ENCODE measurements at places on chromosomes 4 and X.

GRCh38 chr4:17690898-17691297, 76.5 kb downstream of the MED28 start:
- DNase-seq, result no peak

DNA sequence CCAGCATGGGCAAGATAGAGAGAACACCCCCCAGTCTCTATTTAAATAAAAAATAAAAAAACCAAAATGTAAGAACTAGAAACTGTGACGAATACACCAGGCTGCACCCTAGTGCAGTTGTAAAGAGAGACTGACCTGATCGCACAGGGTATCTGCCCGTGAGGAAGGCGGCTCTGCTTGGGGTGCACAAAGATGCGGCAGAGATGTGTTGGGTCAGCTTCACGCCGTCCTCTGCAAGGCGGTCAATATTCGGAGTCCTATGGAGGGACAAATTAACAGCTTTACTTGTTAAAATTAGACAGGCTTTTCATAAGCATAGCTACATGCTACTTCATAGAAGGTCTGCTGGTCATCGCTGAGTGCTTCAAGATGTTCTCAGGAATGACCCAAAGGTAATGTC, 26.1 kb upstream of the ARSD start:
- DNase-seq, result no peak

DNA sequence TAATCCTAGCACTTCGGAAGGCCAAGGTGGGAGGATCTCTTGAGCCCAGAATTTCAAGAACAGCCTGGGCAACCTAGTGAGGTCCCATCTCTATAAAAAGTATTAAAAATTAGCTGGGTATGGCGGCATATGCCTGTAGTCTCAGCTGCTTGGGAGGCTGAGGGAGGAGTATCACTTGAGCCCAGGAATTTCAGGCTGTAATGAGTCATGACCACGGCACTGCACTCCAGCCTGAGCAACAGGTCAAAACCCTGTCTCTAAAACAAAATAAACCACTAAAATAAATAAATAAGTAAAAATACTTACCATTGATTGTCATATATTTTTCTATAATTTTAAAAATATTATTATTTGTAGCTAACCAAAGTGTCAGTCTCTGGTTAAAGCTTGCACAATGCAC, 315.6 kb upstream of the SMIM31 start:
- peak; percentile 5 for DNase-seq

GRCh38 chr4:38491854-38492478, 172.0 kb upstream of the KLF3 start:
- DNase-seq, result no peak

DNA sequence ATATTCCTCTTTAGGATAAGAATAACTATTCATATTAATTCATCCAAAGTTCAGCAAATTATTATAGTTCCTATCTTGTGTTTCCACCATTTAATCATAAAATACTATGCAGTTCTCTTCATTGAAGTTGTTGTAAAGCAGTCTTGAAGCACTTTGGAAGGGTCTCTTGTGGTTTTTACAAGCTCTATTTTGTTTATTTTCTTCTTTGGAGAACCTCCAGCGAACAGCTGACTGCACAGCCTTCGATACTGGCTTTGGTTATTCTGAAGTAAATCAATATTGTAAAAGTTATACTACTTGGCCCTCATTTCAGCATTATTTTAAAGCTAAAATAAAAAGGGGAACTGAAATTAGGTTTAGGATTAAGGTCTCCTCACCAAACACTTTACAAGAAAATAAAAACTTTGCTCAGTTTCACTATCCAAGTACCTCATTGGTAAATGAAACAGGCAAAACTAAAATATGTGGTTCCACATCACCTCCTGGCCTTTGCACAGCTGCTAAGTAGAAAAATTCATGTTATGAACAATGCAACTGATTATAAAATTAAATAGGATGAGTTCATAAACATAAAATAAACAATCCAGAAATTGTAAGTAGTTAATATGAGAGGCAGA, 1629.2 kb upstream of the ADGRL3 start:
- DNase-seq, result no peak

DNA sequence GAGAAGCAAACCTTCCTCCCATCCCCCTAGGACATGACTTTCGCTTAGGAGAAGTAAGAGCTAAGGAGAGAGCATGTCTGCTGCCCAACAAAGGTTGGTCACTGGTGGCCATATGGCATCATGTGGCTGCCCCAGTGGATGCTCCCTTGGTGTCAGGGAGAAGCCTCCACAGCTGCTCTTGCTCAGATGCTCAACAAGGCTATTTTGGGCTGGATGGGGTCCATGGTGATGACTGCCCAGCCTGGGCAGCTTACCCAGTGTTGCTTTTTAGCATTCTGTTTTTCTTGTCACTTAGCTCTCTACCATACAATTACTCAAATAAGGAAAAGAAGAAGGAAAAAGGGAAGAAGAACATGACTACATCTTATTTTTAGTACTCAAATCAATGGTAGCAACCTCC, 48.9 kb upstream of the PPARGC1A start:
- DNase-seq, result no peak

- DNase-seq, result no peak
These were observed 77.6 kb downstream of the HDAC8 start for GRCh38 chrX:72495046-72495445.

DNA sequence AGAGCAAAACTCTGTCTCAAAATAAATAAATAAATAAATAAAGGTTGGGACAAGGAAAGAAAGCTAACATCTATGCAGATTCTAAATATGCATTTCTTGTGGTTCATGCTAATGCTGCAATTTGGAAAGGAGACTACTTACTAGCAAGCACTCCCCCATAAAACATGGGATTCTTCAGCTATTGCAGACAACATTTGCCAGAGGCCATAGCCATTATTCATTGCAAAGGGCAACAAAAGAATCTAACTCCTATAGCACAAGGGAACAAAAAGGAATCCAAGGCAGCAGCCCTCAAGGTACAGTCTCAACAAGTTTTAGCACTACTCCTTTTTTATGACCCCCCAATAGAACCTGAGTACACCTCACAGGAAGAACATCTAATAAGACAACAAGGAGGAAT, 8.0 kb upstream of the HERC5 start:
- DNase-seq, result no peak

- no peak for DNase-seq
These were observed 127.4 kb downstream of the LAS1L start for GRCh38 chrX:65407157-65407626.

DNA sequence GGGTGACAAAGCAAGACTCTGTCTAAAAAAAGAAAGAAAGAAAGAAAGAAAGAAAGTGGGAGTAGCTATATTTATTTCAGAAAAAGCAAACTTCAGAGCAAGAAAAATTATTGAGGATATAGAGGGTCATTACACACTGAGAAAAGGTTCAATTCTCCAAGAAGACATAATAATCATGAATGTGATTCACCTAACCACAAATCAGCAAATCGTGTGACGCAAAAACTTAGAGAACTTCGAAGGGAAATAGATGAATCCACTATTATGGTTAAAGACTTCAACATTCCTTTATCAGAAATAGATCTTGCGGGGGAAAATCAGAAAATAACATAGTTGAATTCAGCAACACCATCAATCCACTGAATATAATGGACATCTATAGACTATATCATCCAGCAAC, 219.3 kb upstream of the LDB2 start:
- DNase-seq, result no peak

DNA sequence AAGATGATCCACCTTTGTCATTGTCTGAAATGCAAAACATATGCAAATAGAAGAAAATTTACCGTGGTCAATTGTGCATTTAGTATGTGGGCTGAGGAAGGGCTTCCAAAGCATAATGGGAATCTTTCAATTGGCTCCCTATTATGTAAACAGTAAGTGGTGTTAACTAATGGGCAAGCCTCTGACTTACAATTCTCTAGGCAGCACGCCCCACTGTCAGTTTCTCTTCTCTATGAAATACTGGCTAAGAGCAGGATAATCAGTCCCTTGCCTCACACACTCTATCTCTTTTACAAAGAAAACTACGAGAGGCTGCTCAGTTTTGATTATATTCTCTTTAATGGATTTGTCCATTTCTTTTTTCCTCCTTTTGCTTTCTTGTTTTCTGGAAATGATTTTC, 1272.6 kb downstream of the PCDH19 start:
- DNase-seq, result no peak

DNA sequence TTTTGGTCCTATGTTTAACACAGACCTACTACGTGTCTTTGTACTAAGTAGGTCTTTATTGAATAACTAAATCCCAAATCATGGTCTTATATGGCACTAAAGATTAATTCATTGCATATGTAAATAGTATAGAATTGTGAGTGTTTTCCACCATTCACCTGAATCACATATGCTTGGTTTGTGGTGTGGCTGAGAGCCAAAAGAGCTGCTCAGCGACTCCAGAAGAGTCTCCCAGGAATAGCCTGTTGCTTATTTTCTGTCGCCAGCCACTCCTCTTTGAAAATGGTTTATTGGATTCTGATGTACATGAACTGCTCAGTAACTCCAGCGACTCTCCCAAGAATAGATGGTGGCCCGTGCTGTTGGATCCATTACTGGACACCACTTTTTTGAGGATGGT, 184.5 kb downstream of the CLCN4 start:
- no peak for DNase-seq

- DNase-seq, result no peak
These were observed 2.2 kb downstream of the NMU start for GRCh38 chr4:55633903-55634302.

DNA sequence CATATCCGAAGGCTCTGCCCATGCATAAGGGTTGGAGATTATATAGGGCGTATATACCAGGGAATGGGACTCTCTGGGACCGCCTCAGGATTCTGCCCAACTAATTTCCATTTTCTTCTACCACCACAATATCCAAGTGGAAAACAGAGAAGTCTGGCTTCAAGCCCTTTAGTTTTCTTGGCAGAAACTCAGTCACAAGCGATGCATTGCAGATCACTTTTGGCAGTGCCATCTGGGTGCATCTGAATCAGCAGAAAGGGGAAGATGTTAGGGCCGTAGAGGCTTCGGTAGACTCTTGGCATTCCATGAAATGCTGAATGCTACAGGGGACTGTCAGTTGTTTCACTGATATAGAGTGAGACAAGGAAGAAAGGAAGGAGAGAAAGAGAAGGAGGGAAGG, 94.1 kb upstream of the FAM9B start:
- DNase-seq, result no peak

- DNase-seq, result no peak
These were observed 12.8 kb downstream of the ATXN3L start for GRCh38 chrX:13307041-13307440.

DNA sequence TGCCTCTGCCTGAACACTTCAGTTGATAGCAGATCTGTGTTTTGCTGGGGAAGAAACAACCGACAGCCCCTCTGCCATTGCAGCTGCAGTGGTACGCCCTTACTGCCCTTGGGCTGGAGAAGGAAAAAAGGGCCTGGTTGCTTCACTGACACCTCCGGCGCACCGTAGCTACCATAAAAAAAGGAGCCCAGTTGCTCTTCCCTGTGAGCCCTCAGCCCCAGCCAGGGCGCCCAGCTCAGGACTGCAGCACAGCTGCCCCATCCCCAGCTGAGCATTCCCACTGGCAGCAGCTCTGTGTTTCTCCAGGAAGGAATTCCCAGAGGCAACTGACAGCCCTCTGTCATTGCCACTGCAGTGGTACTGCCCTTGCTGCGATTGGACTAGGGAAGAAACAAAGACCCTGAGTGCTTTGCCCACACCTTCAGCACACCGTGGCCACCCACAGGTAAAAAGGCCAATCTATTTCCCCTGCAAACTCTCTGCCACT, 142.7 kb downstream of the DKK2 start:
- DNase-seq, result no peak

GRCh38 chr4:154741131-154741665, 2.6 kb upstream of the LRAT start:
- no peak for DNase-seq

- DNase-seq, result no peak
These were observed 280.9 kb downstream of the IQCM start for GRCh38 chr4:149534779-149535178.

GRCh38 chrX:11740794-11741193, 17.2 kb upstream of the MSL3 start:
- no peak for DNase-seq

DNA sequence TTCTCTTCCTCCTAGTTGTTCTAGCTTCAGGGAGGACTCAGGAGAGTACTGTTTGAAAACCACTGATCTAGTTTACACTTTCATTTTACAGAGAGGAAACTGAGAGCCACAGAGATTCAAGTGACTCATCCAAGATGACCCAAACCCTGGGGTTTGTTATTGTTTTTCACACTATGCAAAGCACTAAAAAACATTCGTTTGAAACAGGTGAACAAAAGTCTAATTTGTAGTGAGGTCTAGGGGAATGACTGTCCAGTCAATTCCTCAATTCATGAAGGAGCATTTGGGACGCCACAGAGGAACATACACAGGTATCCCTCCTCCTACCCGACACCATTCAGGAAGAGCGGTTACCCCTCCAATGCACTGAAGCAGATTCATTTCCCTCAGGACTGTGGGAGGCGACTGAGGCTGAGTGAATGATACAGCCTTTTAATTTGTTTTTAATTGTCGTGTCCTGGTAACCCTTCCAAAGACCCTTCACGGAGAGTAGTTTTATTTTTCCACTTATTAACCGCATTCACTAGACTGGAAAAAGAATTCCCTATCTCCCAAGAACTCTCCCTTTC, 30.3 kb downstream of the TLR10 start:
- DNase-seq, result peak; percentile 42

GRCh38 chr4:54657551-54658251, at the start of gene KIT:
TSS of gene KIT (plus strand) at chr4:54657957. CDS start at chr4:54658015, 58 bp downstream.
- no peak for DNase-seq

GRCh38 chr4:54384563-54384962, 155.5 kb downstream of the PDGFRA start:
- DNase-seq, result peak; percentile 33

GRCh38 chr4:126603825-126604224, 1028.9 kb upstream of the INTU start:
- DNase-seq, result no peak

GRCh38 chr4:63983224-63983623, 426.0 kb downstream of the TECRL start:
- no peak for DNase-seq

GRCh38 chr4:625631-626161, 323 bp downstream of the PDE6B start:
- no peak for DNase-seq

DNA sequence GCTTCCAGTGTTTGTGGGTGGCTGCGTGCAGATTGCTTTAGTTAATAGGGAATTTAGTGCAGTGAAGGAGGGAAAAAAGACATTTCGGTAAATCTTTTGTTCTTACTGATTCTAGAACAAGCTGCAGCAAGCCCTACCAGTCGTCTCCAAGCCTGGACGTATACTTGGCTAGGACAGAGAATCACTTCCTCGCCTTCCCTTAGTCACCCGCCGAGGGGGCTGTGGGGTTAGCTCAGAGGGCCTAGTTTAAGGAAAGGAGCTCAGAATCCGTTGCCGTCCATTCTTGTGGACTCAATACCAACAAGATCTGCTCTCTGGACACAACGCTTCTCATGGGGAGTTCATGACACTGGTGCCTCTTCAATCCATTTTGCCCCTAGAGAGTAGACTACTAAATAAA, 36.3 kb upstream of the FAT1 start:
- DNase-seq, result no peak

- DNase-seq, result no peak
These were observed 251.1 kb upstream of the DIAPH2 start for GRCh38 chrX:96433409-96434077.
